ENCODE measurements at places on chromosomes 2 and 18.
A peak's percentile ranks its signal among the peaks of the same experiment; 100 is the strongest.

- DNase-seq: peak; percentile 31
Observed at GRCh38 chr2:169828141-169828811, 1.0 kb downstream of the UBR3 start.

DNA sequence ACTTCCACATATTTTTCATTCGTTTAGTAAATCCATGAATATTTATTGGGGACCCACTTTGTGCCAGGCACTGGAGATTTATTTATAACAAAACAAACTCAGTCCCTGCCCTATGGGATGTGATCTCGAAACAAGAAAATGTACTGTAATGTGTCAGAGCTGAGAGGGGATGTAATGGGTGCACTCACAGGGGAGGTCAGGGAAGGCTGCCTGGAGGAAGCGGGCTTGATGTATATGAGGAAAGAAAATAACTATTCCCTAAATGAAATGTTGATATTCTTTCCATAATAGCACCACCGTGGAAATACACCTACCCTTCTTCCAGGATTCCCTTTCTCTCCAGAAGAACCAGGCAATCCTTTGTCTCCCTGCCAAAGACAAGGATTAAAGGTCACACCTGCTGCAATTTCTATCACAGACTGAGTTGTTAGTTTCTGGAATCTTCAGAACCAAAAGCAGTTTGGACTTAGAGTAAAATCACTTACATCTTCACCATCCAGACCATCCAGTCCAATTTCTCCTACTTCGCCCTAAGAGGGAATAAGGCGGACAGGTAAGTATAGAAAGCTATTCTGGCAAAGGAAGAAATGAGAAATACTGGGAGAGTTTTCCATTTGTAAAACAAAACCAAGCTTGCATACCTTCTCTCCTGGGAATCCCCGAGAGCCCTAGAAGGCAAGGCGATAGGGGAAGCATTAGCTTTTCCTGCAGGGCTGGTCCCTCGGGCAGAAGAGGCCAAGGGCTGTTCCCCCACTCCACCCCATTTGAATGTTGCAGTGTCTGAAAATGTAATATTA lies 55.0 kb downstream of the COL6A3 start:
- no peak for DNase-seq

DNA sequence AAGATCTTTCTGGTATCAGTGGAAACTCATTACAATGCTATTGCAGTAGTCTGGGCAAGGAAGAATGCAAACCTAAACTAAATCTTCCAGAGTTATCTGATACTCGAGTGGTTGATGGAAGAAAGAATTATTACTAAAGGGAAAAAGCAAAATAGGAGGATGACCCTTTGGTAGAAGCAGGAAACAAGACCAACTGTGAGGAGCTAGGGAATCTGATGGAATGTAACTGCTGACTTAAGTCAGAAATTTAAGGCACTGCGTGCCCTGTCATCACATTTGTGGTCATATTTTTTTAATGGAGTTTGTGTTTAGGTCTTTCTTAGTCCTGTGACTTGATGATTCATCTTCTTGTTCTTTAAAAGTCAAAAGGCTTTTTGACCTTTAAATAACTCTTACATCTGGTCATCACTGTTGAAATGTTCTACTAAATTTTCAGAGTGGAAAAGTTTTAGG lies 36.5 kb upstream of the ARMC9 start:
- no peak for DNase-seq

DNA sequence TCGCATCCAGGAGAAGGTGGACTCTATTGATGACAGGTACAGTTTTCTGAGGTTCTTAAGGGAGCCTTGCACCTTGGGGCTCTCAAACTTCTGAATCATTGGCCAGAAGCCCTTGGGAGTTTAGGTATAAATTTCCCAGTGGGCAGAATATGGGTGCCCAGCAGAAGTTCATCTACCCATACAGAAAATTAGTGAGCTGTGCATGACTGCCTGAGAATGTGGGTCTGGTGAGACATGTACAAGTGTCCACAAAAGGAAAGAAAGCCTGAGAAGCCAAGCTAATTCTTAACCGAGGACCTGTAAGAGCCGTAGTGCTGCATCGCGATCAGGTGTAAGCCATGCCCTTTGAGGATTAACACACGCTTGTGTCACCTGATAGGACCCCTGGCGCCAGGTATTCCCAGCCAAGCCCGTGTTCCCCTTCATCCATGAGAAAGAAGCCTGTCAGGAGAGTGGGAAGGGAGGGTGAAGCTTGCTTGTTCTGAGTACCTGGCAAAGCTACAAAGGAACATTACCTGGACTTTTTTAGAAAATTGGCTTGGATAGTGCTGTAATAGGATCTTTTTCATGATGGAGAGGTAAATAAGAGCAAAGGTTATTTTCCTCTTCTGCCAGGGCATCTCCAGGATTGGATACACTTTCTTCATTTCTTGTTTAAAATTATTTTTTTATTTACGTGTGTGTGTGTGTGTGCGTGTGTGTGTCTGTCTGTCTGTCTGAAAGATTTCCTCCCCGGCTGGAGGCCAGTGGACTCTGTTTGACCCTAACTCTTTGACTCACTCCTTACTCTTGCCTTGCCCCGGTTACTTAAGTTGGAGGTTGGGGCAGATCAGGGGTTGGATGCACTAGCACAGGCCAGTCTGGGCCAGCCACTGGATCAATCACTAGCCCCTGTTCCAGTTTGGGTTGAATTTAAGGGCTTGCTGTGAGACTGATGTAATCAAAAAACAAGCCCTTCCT lies 90.4 kb upstream of the EML6 start:
- no peak for DNase-seq

- no peak for DNase-seq
Observed at GRCh38 chr2:34534761-34535160, 935.7 kb upstream of the FAM98A start.

- DNase-seq: no peak
Observed at GRCh38 chr2:10276481-10277292, 26.0 kb upstream of the HPCAL1 start.

DNA sequence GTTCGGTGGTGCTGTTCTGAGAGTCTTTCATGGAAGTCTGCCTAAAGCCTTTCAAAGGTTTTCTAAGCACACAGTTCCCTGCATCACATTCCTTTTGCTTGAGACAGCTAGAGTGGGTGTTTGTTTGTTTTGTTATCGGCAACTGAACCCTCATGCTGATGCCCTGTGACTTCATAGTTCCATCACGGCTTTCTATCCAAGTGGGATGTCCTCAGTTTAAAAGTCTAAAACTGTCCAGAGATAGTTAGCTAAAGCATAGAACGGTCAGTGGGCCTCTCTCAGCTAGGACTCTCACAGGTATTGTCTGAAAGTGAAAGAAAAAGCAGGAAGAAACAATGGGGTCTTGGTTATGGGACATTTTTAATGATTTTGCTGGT lies 337.3 kb downstream of the OSR1 start:
- DNase-seq: no peak

DNA sequence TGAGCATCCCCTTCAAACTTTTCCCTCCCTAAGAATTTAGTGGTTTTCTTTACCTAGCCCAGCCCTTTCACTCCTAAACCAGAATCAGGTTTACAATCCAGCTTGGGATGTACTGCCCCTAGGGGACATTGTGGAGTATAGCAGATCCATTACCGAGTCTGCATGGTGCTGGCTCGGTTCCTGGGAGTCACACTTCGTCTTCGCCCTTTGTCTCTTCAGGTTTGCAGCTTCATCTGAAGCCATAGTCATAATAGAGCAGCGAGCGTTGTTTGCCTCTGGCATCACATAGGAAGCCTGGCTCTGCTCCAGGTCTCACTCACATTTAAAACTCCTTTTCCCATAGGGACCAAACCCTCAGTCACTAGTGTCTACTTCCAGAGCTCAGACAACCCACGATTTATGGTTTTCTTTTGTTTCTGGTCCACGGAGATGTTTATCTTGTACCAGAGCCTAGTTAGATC lies 16.8 kb upstream of the LYPD6 start:
- no peak for DNase-seq

Data from glutamatergic neuron (in vitro differentiated cells).